ENCODE measurements at places on chromosomes 16 and 17.

DNA sequence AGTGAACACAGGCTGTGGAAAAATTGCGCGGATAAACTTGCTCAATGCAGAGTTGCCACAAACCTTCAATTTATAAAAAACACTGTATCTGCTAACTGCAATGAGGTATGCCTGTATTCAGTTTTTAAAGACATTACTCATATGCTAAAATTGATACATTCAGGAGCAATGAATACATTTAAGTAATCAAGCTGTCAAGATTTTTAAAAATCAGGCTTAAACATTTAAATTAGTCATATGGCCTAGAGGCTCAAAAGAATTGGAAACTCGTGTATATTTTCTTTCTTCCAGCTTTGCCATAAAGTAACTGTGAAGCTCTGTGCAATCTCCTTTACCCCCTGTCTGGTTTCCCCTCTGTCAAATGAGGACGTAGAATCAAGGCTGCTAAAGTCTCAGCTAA lies 4.1 kb downstream of the SYNRG start:
- no peak for DNase-seq

GRCh38 chr17:67637901-67638641 lies 79.7 kb upstream of the NOL11 start:
- no peak for DNase-seq

- no peak for DNase-seq
These were observed 254.4 kb downstream of the SLC39A11 start for GRCh38 chr17:72838068-72838467.

DNA sequence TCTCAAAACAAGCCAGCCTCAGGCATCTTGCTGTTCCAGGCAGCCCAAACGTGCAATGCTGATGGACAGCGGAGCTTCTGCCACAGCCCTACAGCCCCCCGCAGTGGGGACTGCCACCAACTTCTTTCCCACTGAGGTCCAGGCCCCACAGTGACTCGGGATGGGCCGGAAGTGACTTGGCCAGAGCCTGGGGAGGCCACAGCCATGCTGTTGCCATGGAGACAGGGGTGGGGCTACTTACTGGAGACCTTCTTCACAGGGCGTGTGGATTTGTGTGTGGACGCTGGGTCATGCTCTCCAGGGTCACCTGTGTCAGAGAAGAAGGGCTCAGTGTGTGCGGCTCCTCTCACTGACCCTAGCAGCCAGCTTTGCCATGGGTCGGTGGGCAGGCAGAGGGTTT lies 15.0 kb downstream of the TRIM25 start:
- no peak for DNase-seq

DNA sequence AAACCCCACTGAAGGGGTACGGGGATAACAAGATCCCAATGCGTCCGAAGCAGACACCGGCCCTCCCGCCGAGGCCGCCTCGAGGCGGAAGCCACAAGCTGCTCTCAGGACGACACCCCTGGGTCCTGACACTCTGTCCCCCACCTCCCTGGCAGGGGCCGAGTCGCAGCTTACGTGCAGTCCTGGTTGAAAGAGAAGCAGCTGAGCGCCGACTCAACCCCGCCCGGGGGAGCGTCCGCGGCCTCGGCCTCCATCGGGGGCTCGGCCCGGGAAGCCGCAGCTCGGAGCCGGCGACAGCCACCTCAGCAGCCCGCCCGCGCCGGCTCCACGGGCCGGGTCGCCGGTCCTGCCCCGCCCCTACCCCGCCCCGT lies at the start of gene WIPI1:
Gene WIPI1 (minus strand): TSS at position 329 of the 371 bp plus-strand sequence. CDS start 75 bp downstream, at position 254.
- no peak for DNase-seq

GRCh38 chr16:11034481-11034931 lies 90.1 kb downstream of the CLEC16A start:
- DNase-seq: no peak

DNA sequence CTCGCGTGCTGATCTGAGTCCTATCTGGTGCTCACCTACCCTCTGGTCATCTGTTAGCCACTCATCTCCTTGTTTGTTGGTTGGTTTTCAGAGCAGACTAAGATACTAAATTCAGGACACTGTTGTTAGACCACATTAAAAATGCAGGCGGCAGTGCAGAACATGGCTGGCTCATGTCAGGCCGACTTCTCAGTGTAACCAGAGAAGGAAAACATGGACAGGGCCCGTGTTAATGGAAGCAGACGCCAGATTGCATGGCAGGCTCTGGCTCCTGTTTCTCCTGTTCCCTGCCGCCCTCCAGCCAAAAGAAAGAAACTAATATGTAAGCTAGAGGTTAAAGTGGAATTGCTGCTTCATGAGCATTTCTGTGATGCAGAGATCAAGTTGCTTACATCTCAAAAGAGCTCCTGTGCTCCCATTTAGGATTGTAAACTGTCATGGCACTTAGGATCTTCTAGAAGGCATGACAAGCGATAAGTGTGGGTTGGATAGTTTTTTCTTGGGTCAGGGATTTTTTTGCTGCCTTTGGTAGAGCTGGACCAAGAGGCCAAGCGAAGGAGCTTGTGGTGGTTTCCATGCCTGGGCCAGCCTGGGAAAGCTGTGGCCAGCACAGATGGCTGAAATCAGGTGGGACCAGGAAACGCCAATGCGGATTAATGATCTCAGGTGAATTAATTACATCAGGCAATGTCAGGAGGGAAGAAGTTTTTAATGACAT lies 56.1 kb downstream of the YPEL2 start:
- no peak for DNase-seq

GRCh38 chr17:42787266-42787665 lies 6.9 kb downstream of the WNK4 start:
- DNase-seq: no peak

DNA sequence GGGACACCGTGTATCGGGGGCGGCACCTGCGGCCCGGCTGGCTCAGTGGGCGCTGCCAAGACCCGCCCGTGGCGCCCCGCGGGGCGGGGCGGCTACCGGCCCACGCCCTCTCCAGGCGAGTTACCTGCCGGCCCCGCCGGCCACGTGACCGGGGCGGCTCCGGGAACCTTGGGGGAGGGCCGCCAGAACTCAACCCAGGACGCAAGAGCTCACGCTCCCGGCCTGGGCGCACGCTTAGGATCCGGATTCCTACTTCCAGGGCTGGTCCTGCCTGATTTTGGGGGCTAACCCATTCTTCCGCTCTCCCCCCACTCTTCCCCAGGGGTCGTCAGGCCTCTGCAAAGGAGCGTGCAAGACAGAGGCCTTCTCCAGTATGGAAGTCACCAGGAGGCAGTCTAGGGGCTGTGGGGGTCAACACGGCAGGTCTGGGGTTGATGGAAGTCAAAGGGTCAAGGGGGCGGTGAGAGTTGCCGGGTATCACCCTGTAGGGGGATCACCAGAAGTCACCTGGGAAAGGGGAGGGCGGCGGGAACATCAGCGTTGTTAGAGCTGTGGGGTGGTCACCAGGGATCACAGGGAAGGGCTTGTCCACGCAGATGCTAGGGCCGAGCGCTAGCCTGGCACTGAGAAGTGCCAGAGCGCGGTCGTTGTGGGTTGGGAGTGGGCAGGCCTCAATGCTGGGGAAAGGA lies 354 bp upstream of the ESRP2 start:
- DNase-seq: no peak

DNA sequence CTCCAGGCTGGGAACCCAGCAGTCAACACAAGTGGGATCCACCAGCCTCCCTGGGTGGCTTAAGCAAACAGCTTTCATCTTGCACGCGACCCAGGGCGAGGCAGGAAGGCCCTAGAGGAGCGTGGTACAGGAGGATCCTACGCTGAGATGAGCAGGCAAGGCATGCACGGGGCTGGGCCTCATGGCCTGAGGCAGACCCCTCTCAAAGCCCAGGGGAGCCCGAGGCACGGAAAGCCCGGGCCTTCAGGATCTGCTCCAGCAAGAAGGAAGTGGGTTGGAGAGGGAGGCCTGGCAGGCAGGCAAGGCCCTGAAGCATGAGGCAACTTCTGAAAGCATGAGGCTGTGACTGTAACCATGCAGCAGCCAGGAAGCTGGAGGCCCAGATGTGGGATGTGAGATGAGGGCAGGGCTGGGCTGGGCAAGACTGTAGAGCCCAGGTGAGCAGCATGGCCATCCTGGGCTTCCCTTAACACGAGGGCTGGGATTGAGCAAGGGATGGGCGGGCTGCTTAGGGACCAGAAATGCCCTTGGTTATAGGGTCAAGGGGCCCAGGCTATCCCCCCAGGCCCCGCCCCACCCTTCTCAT lies 338.7 kb downstream of the C16orf95 start:
- no peak for DNase-seq

GRCh38 chr16:76278980-76279379 lies 1.8 kb downstream of the CNTNAP4 start:
- no peak for DNase-seq

GRCh38 chr17:41691031-41691777 lies 2.5 kb downstream of the EIF1 start:
- peak; percentile 20 for DNase-seq

DNA sequence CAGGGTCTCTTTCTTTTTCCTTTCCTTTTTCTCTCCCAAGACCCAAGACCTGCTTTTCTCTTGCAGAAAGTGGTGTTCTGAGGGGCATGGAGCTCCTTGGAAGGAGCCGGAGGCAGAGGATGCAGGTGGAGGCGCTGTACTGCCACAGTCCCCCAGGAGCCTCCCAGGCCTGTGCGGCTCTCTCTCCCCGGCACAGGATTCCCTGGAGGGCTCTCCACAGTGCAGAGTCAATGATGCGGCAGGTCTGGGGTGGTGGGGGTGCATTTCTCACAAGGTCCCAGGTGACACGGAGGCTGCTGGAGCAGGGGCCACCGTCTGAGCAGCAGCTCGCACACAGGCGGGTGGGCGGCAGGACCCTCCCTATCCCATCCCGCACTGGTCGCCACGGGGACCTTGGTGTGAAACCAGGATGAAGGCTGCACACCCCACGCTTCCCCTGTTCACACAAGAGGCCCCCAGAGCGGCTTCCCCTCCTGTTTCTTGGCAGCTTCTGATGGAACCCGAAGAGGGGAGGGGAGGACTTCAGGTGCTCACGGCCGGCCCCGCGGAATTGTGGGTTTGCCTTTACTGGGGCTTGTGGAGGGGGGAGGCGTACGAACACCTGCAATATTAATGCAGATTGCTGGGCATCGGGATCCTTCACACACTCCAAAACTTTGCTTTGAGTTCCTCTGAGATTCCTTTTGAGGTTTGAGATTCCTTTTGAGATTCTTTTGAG lies 186.9 kb downstream of the ENGASE start:
- DNase-seq: no peak

- DNase-seq: no peak
These were observed 7.0 kb upstream of the METTL22 start for GRCh38 chr16:8614435-8615029.

DNA sequence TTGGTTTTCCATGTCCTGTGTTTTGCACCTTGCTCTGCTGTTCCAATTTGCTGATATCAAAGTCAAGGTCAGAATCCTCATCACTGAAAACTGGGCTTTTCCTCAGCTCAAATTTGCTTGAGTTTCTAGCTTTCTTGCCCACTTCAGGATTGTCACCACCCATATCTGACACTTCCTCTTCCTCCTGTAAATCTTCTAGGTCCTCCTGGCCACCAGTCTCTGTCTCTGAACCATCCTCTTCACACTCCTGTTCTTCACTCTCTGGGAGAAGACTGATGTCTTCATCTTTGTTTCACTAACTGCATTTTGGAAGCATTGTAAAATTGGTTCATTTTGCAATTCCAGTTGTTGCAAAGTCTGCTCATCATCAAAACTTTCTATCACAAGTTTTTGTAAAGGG lies 63.4 kb upstream of the RBL2 start:
- DNase-seq: no peak

GRCh38 chr17:42704490-42704836 lies 22.1 kb downstream of the CNTNAP1 start:
- no peak for DNase-seq

DNA sequence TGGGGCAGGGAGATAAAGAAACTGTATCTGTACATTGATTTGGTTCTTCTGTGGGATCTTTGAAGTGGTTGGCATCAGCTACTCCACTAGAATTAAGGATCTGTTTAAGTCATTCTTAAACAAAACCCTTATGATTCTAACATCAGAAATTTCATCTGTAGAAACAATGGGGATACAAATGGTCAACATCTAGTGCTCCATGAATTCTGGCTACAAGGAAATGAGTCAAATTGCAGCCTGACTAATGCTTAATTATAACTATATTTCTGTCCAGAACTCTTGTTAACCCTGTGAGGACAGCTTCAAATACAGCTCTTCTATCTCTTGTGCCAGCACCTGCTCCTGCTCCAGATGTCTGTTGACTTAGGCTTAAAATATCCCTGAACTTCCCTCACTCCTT lies 13.9 kb upstream of the GINS3 start:
- no peak for DNase-seq

- DNase-seq: no peak
These were observed 43.2 kb downstream of the SREBF1 start for GRCh38 chr17:17793378-17794214.

GRCh38 chr16:84718-85406 lies 6.8 kb downstream of the MPG start:
- DNase-seq: peak; percentile 60

DNA sequence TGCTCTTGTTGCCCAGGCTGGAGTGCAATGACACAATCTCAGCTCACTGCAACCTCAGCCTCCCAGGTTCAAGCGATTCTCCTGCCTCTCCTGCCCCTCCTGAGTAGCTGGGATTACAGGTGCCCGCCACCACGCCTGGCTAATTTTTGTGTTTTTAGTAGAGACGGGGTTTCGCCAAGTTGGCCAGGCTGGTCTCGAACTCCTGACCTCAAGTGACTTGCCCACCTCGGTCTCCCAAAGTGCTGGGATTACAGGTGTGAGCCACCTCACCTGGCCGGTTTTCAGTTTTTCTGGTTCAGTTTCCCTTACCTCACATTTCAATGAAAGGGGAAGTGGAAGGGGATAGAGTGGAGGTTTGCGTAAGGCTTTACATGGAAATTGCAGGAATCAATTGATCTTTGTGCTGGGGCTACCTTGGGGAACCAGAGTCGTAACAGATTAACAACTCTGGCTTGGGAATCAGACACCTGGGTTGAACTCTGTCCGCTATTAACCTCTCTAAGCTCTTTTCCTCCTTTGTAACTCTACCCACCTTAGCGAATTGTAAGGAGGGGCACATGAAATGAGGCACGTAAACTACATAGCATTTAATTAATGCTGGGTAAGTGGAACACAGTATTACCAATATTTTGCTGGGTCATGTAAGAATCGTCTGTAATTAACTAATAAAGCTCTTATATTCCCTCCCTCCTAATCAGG lies 3.2 kb downstream of the MPV17L start:
- DNase-seq: no peak

- no peak for DNase-seq
These were observed 311.4 kb downstream of the SOX9 start for GRCh38 chr17:72432143-72432621.

GRCh38 chr17:57877803-57878377 lies 28.0 kb upstream of the MRPS23 start:
- no peak for DNase-seq

GRCh38 chr16:23342083-23342640 lies 40.1 kb downstream of the SCNN1B start:
- no peak for DNase-seq

DNA sequence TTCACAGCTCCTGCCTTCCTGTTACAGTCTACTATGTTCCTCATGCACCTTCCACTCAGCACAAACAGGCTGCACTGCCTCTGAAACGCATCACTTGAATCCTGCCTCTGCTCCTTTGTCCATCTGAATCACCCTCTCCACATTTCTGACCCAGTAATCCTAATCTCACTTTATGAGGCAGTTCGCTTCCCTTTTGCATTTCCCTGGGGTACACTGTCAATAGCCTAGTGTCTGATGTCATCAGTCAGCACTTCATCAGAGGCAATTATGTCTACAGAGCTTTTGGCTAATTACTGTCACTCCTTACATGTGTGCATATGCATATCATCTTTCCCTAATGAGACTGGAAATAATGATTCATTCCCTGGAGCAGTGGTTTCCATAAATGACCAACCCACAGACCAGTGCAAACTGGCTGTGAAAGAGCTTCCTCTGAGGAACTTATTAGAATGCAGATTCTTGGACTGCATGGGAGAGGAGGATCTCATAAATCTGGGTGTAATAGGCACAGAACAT lies 23.6 kb downstream of the CA4 start:
- DNase-seq: no peak

Measured in stimulated activated CD4-positive, alpha-beta T cell treated with anti-CD3 and anti-CD28 coated beads, Interleukin-4, amount 100 ng/mL, for 24 hours (primary cell).